Endodermal cell (in vitro differentiated cells): ENCODE measurements at places on chromosomes 6 and 20. TPM values are rescaled to one million over a fixed set of nuclear protein-coding genes. Genes with fewer than 3 reads are reported as not detected.

Gene NRN1
- total RNA-seq: 0.40 to 17.2 TPM (median 0.44 TPM) in 3 replicates

Gene RGS17
- total RNA-seq: 1.7 and 2.3 TPM in 2 replicates

DNA sequence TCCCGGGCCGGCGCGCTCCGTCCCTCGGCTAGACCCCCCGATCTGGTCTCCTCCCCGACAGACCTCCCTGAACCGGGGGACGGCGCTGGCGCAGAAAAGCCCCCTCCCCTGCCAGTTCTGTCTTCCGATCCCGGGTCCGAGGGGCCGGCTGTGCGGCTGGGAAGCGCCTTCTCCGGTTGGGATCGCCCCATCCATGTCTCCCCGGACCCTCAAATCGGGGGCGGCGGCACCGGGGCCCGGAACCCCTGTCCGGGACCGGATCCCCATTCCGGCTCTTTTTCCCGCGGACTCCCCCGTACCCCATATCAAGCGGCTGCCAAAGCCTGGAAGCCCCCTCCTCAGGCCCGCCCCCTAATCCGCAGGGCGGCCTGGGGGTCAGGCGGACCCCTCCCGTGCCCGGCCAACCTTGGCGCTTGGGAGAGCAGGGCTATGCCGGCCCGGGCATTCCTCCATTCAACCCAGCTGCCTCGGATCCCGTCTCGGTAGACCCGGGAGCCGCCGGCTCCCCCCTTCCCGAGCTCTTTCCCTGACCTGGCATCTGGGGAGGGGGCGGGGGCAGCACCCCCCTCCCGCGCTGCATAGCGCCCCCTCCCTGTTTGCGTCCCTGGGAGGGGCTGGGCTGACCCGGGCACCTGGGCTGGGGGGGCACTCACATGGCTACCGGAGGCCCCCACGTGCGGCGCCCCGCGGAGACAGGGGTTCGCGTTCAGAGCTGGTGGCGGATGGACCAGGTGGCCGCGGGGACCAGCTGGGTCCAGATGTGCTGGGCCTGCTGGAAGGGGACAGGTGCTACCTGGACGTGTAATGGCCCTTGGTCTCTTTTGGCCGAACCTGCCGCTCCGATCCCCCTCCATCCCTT lies 643 bp downstream of the DLGAP4 start:
- no peak for DNase-seq

GRCh38 chr20:60035-60918 lies 27.2 kb upstream of the DEFB125 start:
- DNase-seq: no peak

GRCh38 chr20:44832724-44833123 lies 22.4 kb upstream of the RIMS4 start:
- peak; percentile 56 for DNase-seq

DNA sequence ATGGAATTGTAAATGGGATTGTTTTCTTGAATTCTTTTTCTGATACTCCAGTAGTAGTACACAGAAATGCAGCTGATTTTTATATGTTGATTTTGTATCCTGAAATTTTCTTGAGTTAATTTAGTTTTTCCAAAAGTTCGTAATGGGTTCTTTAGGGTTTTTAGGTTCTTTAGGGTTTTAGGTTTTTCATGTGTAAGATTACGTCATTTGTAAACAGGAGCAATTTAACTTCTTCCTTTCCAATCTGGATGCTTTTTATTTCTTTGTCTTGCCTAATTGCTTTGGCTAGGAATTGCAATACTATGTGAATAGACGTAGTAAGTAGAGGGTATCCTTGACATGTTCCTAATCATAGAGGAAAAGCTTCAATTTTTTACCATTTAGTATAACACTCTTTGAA lies 568.6 kb downstream of the MMUT start:
- DNase-seq: no peak
